NCI-H2227 treated with DMSO at 0.1 percent for 48 hours (cell line): ENCODE measurements at places on chromosomes 5 and 9.

DNA sequence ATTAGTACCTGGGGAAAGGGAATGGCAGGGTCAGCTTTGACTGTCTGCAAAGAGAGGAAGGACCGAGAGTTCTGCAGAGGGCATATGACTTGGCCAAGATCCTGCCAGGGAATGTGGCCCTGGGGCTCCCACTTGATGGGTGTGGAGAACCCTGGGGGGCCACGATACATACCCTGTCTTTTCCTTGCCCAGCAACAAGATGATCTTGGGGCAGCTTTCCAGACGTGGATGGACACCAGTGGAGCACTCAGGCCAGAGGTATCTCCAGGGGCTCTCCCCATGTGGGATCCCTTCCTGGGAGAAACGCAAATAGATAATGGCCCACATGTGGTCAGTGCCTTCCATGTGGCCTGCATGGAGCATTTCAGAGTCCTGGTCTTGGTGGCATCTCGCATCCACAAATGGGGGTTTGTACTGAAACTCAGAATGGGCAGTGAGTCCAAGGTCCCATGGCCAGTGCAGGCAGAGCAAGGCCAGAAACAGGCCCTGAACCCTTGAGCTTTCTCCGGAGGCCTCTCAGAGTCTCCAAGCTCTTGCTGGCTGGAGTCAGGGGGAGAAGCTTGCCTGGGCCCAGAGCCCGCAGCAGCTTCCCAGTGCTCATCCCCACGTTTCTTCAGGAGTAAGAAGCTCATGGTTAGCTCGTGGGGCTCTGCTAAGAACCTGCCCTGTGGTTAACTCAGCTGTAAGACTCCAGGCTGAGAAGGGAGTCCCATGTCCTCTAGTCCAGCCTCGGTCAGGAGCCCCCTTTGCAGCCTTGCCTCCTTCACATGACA is 18.3 kb upstream of the ORM1 start:
- DNase-seq = no peak

GRCh38 chr5:8953911-8954438 is 591.9 kb downstream of the SEMA5A start:
- no peak for DNase-seq

GRCh38 chr9:94912700-94913249 is 186.3 kb downstream of the AOPEP start:
- DNase-seq = no peak

DNA sequence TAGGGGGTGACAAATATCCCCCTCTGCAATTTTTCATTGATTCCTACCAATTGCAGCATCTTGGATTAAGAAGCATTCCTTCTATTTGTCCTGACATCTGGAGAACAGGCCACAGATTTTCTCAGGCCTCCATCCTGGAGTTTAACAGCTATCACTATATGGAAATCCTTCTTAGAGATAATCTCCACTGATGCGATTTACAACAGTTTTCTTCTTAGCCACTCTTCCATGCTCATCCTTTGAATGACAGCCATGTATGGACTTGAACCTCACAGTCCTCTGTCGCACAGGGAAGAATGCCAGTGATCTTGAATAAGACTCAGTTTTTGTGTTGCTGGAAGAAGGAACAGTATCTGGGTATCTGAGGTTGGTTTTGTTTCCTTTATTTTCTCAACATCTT is 73.2 kb downstream of the PGM5 start:
- DNase-seq = no peak

GRCh38 chr9:23306731-23307130 is 519.3 kb downstream of the ELAVL2 start:
- no peak for DNase-seq

DNA sequence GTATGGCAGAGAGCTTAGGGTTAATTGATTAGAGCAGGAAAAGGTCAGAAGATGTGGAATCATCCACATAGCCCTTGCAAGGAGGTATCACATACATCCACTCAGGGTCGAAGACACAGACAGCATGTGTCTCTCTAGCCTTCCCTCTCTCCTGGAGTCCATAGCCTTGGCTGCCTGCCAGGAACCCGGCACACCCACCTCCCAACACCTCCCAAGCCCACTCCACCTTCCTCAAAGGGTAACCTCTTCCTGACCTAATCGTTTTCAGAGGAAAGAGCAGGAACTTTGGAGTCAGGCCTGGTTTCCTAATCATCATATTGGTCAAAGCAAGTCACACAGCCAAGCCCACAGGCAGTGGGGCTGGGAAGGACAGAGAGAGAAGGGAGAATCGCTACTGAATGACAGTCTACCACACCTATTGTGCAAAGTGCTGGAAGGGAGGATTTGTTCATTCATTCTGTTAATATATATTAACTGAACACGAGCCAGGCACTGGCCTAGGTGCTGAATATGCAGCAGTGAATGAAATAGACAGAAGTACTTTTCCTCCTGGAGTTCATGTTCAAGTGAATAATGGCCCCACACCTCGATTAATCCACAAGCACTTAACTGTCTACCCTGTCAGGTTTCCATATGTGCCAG is 107.8 kb downstream of the KCNIP1 start:
- DNase-seq = peak; percentile 36

DNA sequence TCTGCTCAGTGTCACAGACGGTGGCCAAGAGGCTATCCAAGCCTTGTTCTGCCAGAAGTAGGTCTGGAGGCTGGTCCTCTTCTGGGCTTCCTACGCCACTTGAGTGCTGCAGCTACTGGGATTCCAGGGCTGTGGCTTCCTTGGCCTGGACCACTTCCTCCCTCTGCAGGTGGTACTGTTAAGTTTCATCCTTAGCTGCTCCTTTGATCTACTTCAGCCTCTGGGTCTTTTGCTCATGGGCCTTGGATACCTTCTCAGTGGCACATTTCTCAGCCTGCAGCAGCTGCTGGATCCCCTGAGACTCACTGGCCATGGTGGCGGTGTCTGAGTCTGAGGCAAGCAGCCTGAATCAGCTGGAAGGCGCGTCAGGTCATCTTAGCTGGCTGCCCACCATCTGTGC is 10.3 kb downstream of the CNOT8 start:
- DNase-seq = no peak

- DNase-seq = no peak
Measured at GRCh38 chr9:27460226-27461023, 63.7 kb upstream of the IFNK start.

GRCh38 chr5:156476678-156477077 is 149.7 kb downstream of the SGCD start:
- DNase-seq = no peak

GRCh38 chr9:86470326-86470725 is 116.1 kb upstream of the TUT7 start:
- DNase-seq = no peak

- peak; percentile 93 for DNase-seq
Measured at GRCh38 chr5:124662181-124662781, 84.2 kb downstream of the ZNF608 start.

DNA sequence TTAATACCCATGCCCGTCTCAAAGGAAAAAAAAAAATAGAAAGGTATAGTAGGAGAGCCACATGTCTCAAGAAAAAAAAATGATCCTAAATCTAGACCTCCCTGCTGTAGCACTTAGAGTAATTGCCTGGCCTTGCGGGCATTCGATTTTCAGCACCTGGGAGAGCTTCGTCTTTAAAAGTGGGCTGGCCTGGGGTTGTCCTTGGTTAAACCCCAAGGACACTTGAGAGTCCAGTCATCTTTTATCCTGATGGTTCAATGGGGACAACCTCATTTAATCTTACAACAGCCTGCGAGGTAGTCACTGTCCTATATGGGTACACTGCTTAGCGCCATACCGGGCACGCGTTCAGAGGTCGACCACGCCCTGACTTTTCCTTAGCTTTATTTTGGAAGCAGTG is 60.1 kb downstream of the MAT2B start:
- no peak for DNase-seq

- no peak for DNase-seq
Measured at GRCh38 chr9:89497257-89497963, 503 bp downstream of the SEMA4D start.

DNA sequence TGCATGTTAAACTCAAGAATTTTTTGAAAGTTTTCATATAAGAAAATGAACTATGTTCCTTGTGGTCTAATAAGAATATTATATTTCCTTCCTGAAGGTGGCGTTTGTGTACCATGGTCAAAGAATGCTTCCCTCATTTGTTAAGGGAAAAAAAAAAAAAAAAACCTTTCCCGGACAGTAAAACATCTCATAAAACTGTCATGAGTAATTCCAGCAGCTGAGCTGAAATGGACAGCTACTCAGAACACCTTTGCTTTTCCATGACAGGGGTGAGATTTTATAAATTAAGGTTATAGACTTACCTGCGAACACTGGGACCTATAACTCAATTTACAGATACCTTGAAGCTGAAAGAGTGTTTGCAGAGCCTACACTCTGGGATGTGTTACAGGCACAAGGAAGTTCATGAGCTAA is 113.2 kb upstream of the RANBP3L start:
- DNase-seq = peak; percentile 0

DNA sequence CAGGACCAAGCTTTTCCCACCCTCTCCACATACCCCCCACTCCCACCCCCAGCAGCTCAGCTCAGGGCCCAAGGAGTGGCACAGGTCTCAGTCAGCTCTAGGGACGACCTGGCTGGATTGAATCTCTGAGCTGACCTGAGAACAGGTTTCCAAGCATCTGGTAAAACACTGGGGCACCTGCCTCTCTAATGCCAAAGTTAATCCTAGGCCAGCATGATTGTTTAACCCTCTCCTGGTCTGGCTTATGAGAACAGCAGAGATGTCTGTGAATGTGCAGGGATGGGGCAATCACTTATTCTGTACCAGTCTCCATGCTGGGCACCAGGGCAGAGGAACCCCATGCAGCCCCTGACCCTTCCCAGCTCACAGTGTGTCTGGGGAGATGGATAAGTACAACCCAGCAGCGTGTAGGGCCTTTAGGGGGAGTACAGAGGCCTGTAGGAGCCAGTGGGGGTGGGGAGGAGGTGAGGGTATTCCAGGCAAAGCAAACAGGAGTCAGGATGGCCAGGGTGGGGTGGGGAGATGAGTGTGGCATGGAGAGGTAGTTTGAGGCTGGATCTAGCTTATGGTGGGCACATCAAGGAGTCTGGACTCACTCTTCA is 678 bp upstream of the KIF12 start:
- no peak for DNase-seq

DNA sequence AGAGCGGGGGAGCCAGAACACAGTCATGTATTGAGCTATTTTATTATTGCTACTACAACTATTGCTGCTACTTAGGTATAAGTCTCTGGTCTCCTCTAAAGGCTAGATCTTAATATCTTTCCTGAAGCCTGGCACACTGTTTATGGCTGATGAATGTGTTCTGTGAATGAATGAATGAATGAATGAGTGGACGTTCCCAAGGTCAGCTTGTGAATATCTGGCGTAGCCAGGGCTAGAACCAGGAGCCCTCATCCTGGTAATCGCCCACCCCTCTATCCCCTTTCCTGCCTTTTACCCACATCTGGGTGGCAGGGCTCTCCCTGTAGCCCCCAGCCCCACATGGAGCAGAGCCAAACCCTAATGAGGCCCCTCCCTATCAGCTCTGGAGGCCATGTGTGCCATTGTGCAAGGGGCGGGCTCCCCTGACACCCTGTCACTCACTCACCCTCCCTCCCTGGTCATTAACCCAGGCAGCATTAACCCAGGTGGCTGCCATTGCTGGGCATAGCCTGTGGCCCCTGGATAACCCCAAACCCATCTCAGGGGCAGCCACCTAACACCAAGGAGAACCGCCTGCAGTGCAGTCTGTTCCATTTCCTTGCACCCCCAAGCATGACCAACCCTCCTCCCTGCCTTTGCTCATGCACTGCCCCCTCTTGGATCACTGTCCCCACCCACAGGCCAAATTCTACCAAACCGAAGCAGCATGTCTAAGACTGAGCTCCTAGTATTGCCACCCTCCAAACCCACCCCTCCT is 2.0 kb upstream of the AKNA start:
- DNase-seq = no peak

DNA sequence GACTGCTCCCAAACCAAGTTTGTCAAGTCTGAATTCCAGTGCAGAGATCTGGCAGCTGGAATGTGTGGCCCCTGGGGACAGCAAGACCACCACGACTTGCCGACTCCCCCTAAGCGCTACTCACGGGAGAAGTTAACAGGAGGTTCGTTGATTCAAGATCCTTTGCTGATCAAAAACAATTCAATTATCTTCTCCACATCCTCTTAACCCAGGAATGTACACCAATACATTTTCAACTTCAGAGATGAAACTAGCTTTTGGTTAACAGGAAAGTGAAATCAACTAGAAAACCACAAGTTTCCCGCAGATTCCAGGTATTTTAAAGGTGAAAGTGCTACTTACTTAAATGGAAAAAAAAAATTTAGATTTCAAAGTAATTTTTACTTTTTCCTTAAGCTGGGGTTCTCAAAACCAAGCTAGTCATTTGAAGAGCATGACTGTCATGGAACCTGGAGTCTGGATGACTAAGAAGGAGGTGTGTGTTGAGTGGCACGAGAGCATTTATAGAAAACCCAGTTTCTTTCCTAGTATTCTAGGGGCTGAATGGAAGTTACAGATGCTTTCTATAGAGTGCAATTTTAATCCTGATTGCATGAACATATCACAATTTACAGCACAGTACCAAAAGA is 257.5 kb upstream of the PANK3 start:
- DNase-seq = no peak

DNA sequence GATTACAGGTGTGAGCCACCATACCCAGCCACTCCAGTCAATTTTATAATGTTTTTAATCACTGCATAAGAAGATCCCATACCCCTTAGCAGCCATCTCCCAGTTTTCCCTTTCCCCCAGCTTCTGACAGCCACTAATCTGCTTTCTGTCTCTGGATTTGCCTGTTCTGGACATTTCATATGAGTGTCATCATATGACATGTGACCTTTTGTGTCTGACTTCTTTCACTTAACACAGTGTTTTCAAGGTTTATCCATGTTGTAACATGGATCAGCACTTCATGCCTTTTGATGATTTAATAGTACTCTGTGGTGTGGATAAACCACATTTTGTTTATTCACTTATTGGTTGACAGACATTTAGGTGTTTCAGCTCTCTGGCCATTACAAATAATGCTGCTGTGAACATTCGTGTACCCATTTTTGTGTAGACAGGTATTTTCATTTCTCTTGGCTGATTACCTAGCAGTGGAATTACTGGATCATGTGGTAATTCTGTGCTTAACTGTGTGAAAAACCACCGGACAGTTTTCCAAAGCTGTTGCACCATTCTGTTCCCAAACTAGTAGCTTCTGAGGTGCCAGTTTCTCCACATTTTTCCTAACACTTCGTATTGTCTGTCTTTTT is 8.6 kb downstream of the SUSD3 start:
- no peak for DNase-seq

DNA sequence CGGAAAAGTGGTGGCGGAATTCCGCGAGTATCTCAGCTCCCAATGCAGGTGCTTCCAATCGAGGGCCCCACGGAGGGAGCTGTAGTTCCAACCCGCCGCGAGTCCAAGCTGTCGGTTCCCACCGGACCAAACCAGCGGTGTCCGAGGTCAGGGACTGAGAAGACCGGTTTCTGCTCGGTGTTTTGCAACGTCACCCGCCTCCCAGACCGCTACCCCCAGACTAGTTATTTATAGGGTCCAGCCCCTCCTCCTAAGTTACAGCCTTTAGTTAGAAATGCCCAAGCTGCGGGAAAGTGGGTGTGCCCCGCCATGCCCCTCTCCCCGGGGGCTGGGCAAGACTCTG is 677 bp upstream of the MYORG start:
- DNase-seq = peak; percentile 23
